Vagina (tissue), 2 donors: ENCODE measurements at places on chromosomes 2 and 18. TPM values are rescaled to one million over a fixed set of nuclear protein-coding genes. Genes with fewer than 3 reads are reported as not detected.

DNA sequence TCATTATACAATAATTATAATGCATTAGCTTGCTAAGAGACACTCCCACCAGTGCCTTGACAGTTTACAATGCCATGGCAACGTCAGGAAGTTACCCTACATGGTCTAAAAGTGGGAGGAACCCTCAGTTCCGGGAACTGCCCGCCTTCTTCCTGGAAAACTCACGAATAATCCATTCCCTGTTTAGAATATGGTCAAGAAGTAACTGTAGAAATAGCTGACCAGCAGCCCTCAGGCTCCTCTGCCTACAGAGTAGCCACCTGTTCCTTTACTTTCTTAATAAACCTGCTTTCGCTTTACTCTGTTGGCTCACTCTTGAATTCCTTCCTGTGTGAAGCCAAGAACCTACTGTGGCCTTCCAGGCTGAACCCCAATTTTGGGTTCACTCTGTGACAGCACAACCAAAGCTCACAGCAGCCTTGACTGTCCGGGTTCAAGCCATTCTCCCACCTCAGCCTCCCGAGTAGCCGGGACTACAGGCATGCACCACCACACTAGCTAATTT is 20.0 kb upstream of the PTPN2 start:
- DNase-seq, result no peak

DNA sequence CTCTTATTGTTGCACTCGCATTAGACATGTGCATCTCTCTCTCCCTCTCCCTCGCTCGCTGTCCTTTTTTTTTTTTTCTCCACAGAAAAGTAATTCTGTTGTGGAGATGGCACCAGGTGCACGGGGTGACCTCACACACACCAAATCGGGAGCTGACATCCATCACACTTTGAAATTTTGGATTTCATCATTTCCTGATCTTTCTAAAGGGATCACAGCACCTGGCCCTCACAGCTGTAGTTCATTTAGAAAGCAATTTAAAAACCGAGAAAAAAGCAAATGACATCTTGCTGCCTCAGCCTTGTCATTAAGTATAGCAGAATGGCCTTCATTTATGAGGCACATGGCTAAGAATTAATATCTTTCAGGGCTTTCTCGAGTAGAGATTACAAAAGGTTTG is 717.2 kb downstream of the RNF144A start:
- no peak for DNase-seq

- no peak for DNase-seq
These were observed 63.7 kb upstream of the DNAJC10 start for GRCh38 chr2:182652326-182652725.

IL1B gene
- total RNA-seq, result 2.5 TPM

DNA sequence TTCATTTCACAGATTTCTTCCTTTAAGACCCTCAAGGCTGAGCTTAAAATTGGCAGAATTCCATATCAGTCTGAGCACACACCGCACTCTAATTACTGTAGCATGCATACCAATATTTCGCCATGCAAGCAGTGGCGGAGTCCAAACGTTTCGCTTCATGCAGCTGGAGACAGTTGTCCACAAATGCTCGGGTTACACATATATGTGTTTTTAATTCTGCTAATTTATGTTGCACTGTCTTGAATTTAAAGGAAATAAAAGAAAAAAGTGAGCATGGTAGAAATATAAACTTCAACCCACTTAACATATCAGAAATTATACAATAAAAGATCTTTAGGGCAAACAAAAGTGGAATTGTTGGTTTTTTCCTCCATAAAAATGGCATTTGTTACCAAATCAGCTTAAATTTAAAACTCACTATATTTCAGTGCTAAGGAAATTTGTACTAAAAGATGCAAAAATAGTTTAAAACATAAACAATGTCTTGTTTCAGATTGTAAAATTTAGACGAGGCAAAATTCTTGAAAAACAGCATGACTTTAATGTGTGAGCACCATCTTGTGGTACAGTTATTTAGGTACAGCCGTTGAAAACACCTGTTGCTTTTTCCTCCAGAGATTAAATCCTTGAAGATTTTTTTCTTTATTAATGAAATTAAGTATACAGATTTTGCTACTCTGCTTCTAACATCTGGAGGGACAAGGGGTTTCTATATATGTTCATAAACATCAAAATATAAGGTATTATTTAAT is 24.1 kb upstream of the KANSL1L start:
- no peak for DNase-seq

AMER3 gene
- total RNA-seq, result not detected

GRCh38 chr2:209591021-209591420 is 167.2 kb downstream of the MAP2 start:
- DNase-seq, result no peak

GKN1 gene
- not detected for total RNA-seq

GRCh38 chr18:77223653-77224052 is 26.0 kb upstream of the GALR1 start:
- no peak for DNase-seq

GPR35 gene
- total RNA-seq, result 3.9 TPM

DNA sequence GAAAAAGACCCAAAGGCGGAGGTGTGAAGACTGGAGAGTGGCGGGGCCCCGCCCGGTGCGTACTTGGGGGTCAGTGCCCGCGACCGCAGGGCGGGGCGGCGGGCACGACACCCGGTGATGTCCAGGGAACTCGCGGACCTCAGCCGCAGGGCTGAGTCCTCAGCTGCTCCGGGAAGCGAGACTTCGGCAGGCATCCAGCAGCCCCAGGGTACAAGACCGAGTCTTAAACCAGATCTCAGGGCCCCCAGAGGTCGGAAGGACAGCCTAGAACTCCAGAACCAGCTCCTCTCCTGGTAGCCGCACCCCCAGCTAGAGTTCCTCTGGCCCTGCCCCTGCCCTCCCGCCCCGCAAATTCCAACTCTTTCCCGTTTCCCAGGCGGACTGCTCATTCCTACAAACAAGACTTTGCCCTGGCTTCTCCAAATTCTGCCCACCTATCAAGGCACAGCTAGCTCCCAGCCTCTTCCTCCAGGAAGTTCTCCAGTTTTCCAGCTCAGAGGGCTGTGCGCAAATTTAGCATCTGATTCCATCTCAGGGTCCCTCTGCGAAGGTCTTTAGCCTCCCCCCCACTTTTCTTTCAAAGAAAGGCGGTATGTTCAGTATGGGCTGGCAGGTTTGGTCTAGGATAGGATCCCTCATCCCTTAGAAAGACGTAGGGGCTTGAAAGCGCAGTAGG is 26.0 kb upstream of the NOTO start:
- DNase-seq, result no peak

- no peak for DNase-seq
These were observed 59.9 kb upstream of the PID1 start for GRCh38 chr2:229330952-229331351.

UGT1A7 gene
- total RNA-seq, result 4.9 TPM

- DNase-seq, result no peak
These were observed 34.2 kb upstream of the MLPH start for GRCh38 chr2:237452861-237453260.

GRCh38 chr18:57004366-57005121 is 142.3 kb upstream of the BOD1L2 start:
- DNase-seq, result no peak

DNA sequence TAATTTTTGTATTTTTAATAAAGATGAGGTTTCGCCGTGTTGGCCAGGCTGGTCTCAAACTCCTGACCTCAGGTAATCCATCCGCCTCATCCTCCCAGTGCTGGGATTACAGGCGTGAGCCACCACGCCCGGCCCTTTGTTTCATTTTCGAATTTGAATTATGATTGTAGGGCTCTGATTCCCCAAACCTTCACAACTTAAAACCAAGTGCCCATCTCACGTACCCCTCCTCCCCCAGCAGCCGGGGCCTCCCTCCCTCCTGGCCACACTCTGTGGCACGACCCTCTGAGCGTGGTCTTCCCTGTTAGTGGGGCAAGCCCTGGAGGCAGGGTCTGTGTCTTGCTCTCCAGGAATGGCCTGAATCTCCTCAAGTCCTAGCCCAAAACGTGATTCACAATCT is 166.5 kb downstream of the ASB1 start:
- peak; percentile 52 for DNase-seq

- DNase-seq, result no peak
These were observed 3.3 kb downstream of the ST6GAL2 start for GRCh38 chr2:106882673-106883072.

DNA sequence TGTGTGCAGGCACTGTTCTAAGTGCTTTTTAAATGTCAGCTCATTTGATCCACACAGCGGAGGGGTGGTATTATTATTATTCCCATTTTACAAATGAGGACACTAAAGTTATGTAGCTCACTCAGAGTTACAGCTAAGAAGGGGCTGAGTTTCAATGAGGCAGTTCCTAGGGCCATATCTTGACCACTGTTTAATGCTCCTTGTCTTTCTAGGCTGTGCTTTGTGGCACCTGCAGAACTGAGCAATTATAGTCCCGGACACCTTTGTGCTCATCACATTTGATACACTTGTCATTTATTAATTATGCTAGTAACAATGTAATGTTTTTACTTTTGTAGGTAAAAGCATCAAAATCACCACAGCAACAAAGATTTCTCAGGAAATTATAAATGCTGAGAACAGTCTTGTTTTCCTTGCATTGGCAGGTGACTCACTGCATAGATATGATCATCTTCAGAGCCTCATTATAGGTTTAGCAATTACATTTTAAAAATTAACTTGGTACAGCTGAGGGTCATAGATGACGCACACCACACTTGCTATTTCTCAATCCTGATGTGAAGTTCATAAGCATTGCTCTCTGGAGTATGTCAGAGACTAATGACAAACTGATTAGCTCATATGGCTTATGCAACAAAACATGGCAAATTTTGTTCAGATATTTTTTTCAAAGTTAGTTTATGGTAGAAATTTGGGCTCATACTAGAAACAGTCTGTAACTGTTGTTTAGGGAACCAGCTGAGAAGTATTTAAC is 366.8 kb downstream of the TGIF1 start:
- no peak for DNase-seq

GRCh38 chr2:5495586-5495985 is 196.6 kb upstream of the SOX11 start:
- DNase-seq, result no peak

DNA sequence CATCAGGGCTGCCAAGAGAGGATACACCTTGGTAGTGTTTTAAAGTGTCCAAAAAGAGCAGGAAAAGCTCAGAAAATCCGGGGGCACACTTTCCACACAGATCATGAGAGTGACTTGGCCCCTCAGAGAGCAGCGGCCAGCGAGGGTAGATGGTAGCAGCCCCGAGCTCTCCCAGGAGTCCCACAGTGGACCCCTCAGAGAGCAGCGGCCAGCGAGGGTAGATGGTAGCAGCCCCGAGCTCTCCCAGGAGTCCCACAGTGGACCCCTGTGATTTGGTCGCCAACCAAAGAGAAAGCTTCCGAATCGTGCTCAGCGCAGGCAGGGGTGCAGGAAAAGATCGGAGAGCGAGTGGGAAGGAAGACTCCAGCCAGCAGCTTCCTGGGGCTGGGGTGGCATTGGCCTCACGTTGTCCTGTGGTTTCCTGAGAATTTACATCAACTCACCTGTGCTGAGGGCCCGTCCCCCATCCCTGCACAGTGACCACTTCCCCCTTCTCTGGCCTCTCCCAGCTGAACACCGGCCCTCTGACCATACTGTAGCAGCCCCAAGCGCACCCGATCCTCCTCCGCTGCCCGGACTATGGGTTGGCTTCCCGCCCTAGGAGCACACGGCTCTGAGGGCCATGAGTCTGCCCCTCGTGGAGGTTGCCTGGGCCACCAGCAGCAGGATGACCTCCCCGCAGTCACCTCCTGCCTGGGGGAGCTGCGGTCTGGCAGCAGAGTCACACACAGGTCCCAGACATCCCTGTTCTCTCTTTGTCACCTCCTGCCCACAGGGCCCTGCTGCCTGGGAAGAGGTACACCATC is 33.7 kb downstream of the MTERF4 start:
- no peak for DNase-seq

PPIL3 gene
- 16.2 TPM for total RNA-seq

GRCh38 chr18:63071701-63072141 is 247.8 kb downstream of the BCL2 start:
- DNase-seq, result no peak

APCDD1 gene
- 110 TPM for total RNA-seq

DNA sequence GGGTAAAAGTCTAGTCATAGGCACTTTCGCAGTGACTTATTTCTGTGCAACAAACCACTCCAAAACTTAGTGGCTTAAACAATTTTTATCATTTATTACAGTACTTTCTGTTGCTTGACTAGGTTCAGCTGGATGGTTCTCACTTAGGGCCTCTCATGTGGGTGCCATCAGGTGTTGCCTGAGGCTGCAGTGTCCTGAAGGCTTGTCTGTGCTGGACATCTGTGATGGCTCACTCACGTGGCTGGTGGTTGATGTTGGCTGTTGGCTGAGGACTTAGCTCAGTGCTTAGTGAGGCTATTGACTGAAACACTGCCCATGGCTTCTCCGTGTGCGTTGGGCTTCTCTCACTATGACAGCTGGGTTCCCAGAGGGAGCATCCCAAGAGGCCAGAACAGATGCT is 81.4 kb upstream of the GCFC2 start:
- DNase-seq, result no peak

CCDC142 gene
- total RNA-seq, result 41.3 TPM

GRCh38 chr2:196591621-196592022 is 47.9 kb upstream of the CCDC150 start:
- no peak for DNase-seq

DNA sequence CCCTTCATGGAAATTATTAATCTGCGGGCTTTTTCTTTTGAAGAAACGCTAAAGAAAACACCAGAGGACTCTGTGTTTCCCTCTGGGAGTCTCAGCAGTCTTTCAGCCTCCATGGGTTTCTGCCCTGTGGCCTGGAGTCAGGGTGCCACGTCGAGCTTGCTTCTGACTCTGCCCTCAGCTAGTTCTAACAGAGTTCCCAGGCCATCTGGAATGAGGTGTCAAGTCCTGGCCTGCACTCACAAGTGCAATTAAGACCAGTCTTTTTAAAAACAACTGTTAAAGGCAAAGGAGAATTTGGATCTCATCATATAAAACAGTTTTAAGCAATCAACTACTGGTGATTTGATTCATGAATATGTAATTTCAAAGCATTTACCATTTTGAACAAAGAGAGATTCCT is 157.3 kb downstream of the RHBDD1 start:
- no peak for DNase-seq

WIPF1 gene
- 20.4 TPM for total RNA-seq

DNA sequence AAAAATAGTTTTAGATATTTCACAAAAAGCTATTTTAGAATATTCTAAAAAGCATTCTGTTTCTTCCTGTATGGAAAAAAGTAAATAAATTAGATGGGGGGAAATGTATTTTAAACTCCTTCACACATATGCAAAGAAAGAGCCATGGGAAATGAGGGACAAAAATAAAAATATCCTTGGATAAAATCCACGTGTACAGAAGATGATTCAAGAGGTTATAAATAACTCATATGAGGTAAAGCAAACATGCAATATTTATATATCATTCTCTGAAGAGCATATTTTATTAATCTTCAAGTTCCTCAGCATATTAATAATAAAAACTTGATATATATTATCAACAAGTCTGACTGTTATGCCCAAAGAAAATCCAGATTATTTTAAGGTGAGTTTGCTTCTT is 8.8 kb upstream of the GFPT1 start:
- DNase-seq, result no peak

LINC00305 gene
- not detected for total RNA-seq

- no peak for DNase-seq
These were observed 820 bp downstream of the TMBIM1 start for GRCh38 chr2:218291318-218292047.
